ENCODE measurements at places on chromosomes 7 and 10.

- DNase-seq = peak; percentile 6
Measured at GRCh38 chr10:70753841-70754621, 31.1 kb downstream of the TBATA start.

- DNase-seq = peak; percentile 44
Measured at GRCh38 chr7:50664461-50664922, 99.3 kb upstream of the DDC start.

DNA sequence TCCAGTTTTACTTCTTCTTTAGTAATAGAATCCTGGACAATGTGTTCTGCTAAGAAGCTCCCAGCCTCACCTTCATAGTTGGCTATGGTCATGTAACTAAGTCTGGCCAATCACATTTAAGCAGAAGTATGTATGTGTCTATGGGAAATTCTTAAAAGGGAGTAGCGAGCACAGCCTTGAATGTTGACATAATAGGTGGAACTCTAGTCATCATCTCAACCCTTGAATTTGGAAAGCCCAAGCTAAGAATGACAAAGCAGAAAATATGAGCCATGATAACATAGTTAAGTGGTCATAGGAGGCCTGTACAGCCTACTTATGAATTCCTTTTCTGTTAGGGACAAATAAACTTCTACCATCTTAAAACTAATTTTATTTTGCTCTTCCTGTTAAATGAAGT lies 134.1 kb downstream of the MAGI2 start:
- no peak for DNase-seq

- no peak for DNase-seq
Measured at GRCh38 chr10:133117688-133118071, 30.0 kb downstream of the ADGRA1 start.

DNA sequence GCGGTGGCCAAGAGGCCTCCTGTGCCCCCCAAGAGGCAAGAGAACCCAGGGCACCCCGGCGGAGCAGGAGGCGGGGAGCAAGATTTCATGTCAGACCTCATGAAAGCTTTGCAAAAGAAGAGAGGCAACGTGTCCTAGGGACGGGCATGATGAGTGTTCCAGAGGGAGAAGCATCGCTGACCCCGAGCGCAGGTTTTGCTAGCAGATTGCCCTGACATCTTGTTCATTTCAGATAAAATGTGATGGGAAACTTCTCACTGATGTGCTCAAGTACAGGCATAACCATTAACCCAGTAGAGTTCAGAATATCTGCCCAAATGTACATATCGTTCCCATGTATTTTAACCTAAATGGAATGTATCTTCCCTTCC lies 129.2 kb downstream of the APBB1IP start:
- DNase-seq = no peak

- no peak for DNase-seq
Measured at GRCh38 chr10:80410122-80410521, 1.8 kb downstream of the PRXL2A start.

DNA sequence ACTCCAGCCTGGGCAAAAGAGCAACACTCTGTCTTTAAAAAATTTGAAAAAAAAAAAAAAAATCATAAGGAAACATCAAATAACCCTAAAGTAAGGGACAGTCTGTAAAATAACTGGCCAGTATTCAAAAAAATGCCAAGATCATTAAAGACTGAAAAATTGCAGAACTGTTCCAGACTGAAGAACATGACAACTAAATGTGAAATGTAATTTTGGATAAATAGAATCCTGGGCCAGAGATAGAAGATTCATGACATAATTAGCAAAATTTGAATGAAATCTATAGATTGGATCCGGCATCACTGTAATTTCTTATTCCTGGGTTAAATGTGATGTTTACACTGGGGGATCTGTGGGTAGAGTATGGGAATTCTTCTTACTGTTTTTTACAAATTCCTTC lies 3.0 kb downstream of the PSPH start:
- no peak for DNase-seq

GRCh38 chr7:3370068-3370830 lies 69.2 kb downstream of the SDK1 start:
- no peak for DNase-seq

DNA sequence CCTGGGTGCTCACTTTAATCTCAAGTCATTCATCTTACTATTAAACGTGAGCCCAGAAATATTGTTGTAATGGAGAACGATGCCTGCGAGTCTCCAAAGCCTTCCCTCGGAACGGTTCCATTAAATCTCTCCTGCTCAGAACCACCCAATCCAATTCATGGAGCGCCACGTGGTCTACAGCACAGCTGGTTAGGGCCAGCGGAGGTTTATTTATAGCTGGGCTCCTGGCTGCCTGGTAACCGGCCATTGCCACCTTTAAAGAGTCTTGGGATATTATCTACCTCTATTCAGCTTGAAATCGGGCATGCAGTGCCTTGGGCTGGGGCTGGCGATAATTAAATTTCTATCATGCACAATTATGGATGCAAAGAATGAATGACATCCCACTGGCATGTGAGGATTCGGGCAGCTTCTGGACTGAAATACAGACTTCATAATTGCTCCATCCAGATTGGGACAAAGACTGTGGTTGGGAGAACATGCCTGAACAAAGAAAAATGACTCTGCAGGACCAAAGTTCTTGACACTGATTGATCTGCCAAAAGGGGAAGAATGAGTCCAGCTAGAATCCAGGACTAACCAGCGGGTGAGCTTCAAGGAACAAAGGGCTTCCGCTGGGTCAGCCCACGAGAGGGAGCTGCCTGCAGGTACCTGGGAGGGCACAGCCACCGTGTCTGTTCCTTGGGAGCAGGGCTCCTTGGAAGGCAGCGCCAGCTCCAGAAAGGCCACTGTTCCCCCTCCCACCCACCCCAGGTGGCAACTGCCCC lies 7.3 kb downstream of the FAM20C start:
- no peak for DNase-seq

DNA sequence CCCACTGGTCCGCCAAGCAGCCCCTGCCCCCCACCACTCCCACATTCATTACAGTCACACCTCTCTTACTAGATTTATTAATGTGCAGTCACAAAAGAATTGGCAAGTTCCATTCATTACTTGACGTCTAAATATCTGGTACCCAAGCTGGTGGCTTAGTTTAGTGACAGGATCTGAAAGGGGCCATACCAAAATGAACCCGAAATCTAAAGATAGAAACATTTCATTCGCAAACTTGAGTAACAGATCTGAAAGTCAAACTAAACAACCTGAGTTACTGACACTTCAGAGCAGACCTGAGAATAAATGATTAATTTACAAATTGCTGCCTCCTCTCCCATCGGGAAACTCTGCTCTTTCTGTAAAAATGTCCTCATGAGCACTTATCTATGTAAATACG lies 53.4 kb downstream of the TNS3 start:
- DNase-seq = no peak

DNA sequence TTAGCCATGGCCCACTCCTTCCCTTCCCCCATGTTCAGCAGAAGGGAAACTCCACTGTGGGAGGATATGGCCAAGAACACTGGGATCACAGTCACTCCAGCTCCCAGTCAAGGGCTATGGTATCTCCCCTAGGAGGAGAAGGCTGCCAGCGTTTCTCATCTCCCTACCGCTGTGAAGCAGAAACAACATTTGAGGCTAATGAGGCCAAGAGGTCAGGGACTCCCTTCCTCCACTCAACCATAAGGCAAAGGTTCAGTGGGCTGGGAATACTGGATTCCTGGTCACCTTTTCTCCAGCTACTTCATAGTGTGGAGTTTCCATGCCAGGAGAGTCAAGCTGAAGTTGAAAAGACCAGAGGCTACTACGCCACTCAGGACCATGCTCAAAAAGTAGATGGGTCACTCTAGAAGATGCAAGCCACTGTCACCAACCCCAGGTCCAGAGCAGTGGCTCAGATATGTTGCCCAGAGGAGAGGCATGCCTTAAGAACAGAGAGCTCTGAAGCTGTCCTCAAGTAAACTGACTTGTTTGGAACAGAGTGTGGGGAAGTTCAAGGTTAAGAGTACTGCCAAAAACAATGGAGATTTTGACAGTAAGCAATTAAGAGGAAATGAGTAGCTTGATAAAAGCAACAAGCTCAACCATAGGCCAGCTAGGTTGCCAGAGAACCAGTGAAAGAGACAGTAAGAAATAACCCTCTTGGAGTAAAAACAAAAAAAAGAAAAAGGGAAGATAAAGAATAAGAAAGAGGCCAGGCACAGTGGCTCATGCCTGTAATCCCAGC lies 3.8 kb upstream of the TMEM140 start:
- no peak for DNase-seq

GRCh38 chr10:75283671-75284470 lies 48.1 kb upstream of the COMTD1 start:
- DNase-seq = peak; percentile 81

GRCh38 chr10:37474645-37475044 lies 349.2 kb downstream of the ANKRD30A start:
- DNase-seq = no peak

- DNase-seq = no peak
Measured at GRCh38 chr7:106814887-106815286, 50.2 kb upstream of the PIK3CG start.

DNA sequence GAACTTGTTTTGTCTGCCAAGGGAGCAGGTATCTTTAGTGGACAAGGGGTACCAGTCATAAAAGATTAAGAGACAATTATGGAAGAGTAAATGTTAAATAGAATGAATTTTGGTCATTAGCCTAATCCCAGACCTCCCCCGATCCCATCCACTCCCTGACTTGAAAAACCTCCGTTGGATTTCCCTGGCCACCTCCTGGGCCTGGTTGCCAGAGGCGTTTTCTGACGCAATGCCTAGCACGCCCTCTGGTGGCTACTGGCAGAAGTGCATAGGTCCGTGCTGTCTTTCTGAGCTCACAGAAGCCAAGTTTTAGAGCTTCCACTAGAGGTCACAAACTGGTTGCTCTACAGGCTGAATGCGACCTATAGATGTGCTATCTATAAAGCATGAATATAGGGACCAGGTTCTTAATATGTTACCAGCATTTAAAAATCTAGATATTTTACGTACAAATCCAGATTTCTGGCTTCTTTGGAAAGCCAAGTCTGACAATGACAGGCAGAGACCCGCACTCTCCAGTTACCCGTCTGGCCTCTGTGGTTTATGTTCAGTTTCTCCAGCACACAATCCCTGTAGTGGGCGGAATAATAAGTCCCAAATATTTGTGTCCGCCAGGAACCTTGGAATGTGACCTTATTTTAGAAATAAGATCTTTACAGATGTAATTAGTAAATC lies 39.8 kb downstream of the SPOCK2 start:
- DNase-seq = peak; percentile 84

DNA sequence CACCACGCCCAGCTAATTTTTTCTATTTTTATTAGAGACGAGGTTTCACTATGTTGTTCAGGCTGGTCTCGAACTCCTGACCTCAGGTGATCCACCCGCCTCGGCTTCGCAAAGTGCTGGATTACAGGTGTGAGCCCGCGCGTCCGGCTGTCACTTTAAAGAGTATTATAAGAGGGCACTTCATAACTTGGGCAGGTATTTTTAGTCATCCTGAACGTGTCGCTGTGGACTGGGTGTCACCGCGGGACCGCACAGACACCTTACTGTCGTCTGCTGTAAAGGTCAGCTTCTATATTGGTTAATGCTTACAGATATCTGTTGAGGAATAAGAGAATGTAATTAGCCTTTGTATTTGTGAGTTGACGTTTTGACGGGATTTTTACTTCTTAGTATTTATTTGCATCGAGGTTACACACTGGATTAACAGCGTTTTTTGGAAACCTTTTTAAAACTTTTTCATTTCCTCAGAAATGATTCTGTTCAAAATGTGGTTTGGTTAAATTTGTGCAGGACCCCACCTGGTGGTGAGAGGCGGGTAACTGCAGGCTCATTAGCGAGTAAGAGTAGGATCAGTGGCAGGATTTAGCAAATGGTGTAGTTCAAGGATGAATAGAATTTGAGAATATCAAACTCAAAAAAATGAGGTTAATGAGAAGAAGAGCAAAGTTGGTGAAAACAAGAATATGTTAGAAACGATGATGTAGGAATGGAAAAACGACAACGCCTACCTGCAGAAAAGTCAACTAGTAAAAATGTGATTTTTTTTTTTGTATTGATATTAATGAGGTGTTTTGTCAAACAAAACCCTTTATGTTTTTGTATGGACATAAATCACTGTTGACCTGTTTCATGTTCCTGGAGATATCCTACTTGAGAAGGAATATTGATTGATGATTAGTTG lies 3.2 kb downstream of the DNAJB6 start:
- DNase-seq = no peak

DNA sequence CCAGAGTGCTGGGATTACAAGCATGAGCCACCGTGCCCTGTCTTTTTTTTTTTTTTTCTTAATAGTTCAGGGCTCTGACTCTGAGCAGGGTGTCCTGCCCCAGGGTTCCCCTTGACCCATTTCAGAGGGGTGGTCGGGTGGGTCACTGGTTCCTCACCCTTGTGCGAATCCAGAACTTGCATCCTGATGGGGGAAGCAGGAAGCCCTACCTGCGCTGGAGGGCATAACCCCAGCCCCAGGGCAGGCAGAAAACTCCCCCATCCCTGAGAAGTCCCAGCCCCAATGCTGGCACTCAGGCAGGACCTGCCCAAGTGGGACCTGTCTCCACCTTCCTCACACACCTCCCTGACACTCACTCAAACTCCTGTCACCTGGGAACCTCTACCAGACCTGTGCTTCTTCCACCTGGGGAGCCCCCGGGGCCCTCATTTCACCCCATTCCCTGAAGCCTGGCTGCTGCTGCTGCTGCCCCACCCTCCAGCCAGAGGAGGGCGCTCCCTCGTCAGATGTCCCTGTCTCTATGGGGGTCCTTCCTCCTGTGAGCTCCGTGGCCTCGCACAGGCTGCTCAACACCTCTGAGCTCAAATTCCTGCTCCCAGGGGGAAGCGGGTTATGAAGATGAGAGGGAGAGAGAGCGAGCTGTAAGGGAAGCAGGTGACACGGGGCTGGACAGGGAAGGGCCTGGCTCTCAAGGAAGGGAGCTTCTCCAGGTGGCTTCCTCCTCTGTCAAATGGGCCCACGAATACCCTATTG lies 15.1 kb upstream of the ZNF273 start:
- DNase-seq = no peak

Data from GM04504 (cell line).